ENCODE measurements at places on chromosomes 2 and 18.

DNA sequence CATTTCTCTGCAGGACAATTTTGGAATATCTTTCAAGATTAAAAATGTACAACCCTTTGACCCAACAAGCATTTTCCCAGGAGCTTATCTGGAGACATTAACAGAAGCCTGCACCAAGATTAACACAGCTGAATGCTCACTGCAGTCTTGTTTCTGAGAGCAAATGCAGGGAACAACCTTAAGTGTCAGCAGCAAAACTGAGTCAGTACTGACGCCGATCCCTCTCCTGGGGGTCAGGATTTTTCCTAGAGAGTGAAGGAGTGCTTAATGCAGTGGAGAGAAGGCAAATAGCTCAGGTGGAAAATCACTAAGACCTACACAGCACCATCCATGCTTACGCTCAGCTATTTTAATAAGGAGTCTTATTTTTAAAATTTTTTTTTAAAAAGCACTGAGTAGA lies 42.8 kb upstream of the SGPP2 start:
- DNase-seq, result no peak

DNA sequence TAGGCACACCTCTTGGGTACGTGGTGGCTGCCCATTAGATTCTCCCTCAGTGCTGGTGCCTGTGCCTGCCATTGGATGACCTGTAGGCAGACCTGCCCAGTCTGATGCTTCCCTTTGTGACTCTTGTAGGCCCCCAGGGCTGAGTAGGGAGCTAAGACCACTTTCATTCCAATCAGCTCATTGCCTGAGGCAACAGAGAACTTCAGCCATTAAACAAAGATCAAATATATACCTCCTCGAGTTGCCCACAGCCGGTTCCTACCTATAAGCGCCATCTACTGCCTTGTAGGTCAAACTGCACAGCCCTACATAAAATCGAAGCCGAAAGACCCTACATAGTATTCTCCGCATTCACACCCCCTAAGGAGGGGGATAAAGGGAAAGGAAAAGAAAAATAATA lies 184.6 kb downstream of the ETAA1 start:
- no peak for DNase-seq

DNA sequence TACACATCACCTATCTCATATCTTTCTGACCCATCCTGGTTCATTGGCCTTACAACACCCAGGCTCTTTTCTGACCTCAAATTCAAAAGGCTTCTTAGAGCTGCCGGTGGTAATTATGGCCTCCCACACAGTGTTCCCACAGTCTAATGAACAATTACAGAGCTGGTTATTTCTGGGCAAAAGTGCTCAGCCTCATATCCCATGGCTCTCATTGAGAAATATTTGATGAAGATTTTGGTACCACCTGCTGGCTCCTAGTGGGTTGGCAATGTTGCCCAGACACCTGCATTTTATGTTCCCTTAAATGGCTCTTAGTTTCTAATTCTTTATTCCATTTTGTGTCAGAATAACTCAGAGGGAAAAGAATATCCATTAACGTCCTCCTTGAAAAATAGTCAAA lies 20.1 kb upstream of the SCYGR2 start:
- DNase-seq, result no peak

DNA sequence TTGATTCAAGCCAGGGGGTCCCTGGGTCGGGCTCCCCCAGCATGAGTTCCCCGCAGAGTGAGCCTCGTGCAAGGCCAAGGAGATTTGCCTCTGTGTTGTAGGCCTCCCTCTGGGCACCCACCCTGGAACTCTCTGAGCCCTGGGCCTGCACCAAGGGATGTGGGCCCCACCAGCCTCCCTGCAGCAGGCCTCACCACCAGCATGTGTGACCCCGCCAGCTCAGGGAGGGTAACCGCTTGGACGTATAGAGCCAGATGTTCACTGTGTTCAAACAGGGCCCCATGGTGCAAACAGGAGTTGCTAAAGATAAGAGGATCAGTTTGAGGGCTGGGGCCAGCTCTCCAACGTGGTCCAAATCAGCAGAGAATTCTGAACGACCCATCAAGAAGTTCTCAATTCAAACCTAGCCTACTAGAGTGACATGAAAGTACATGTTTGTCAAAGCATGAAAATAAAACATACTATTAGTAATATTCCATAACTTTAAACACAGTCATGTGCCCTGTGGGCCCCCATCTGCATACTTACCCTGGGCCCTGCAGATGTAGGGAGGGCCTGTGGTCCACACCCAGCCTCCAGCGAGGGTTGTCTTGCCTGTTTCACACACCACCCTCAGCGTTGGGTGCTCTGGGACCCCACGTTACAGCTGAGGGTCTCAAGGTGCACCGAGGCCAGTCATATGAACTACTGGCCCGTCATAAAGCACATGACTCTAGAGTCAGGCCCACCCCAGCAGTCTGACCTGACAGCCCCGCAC lies 5.5 kb upstream of the TUBB6 start:
- no peak for DNase-seq

- peak; percentile 52 for DNase-seq
These were observed at the start of gene SESTD1 for GRCh38 chr2:179264368-179265081. SESTD1 (minus strand) TSS chr2:179264832; CDS start chr2:179191841, 72,991 bp downstream.

DNA sequence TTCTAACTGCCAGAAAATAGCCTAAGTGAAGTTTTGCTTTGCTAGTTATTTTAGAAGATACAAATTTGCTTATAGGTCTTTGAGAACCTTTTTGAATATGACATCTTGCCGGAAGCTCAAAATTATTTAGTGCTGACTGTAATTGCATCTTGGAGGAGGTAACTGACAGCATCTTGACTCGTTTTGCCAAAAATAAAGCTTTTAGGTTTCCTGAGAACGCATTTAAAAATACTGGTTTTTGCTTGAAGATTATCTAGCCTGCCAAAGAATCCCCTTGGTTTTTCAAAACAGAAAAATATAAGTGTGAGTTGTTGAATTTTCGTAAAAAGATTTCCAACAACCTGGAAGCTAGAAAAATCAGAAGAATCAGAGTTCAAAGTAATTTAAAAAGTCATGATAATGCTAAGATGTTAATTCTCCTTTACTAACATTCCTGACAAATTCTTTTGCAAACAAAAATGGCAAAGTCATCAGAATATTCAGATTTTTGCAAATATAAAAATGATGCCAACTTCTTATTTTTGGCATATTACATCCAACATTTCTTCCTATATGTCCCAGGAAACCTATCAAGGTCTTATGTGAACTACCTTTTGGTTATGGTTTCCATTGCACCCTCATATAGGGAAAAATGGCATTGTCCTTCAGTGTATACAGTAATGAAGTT lies 178.0 kb upstream of the SLC8A1 start:
- DNase-seq, result no peak

DNA sequence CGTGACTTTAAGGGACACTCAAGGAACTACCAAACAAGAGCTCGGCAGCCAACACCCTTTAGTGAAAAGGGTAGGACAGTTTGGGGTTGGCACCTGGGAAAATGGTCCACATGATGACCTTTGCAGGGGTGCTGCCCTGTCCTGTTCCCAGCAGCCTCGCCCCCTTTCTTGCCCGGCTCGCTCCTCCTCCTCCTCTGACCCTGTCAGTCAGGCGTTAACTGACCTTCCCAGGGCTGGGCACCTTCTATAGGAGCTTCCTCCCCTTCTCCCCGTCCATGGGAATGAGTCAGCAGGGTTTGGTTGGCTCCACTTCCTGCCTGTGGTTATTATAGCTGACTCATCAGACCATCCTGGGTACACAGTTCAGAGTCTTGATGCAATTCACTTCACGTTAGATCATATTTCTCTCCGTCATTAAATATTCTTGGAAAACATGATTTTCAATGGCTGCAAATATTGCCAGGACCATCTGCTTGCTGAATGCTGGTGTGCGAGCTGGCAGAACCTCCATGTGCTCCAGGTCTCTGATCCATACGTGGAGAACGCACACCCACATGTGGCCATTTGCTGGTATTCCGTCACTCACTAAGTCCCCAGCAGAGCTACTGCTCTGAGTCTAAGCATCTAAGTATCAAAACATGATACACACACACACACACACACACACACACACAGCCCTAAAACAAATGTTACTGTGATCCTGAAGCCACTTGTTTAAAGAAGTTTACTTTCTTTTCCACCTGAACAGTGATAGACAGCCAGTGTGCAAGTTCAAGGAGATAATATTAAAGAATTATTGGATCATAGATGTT lies 185.0 kb downstream of the ANAPC1 start:
- no peak for DNase-seq

DNA sequence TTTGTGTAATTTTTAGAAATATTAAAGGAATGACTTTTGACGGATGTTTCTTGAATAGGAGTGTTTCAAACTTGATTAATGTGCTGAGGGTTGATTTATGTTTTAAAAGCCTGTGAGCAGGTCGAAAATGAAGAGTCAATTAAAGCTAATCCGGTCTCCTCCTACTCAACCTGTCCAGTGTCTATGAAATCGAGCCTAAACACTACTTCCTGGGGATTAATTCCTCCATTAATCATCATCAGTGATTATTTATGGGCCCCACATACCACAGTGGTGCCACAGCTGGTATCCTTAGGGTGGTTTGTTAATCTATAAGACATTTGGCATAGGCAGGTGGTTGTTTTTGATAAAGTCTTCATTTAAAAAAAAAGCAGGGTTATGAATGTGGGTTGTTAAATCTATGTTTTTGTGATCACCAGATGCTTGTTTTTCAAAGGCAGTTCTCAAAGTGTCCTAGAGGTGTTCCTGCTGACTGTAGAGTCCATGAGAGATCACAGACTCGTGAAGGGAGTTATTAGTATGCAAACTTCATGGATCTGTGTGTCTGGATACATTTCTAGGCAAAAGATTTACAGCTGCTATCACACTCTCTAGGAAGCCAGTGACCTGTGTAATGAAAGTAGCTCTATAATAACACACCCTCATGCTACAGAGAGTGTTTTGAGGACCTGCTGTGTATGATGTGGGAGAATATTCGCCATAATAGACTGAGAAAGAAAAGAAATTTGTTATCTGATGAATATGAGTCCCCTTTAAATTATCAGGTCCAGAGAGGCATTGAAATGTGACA lies 308.6 kb downstream of the AKAIN1 start:
- no peak for DNase-seq

- no peak for DNase-seq
These were observed 24.6 kb downstream of the COX7A2L start for GRCh38 chr2:42336361-42336965.

GRCh38 chr18:37483221-37483971 lies 82.2 kb downstream of the CELF4 start:
- no peak for DNase-seq

DNA sequence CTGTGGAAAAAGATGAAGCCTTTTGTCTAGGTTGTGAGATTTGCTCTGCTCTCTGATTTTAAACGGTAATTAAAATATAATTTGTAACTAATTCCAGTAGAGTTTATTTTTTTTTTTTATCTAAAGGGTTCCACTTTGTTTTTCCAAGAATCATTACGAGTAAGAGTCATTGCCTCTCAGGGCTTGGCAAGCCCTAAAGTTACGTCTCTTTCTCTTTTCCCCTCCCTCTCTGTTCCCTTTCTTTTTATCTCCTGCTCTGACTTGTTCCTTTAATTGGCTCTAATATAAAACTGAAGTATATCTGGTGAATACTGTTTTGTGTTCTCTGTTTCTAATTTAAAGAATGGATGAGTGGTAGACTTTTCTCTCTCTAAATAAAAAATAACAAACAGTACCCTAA lies 75.8 kb downstream of the CALCRL start:
- no peak for DNase-seq

DNA sequence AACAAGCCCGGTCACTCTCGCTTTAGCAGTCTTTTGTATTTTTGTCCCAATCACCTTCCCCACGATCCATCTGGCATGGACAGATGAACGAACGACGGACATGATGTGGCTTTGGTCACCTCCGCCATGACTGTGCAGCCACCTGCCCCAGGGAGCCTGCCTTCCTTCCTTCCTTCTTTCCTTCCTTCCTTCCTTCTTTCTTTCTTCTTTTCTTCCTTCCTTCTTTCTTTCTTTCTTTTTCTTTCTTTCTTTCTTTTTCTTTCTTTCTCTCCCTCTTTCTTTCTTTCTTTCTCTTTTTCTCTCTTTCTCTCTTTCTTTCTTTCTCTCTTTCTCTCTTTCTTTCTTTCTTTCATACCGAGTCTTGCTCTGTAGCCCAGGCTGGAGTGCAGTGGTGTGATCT lies 39.0 kb downstream of the ATP8B1 start:
- DNase-seq, result no peak

DNA sequence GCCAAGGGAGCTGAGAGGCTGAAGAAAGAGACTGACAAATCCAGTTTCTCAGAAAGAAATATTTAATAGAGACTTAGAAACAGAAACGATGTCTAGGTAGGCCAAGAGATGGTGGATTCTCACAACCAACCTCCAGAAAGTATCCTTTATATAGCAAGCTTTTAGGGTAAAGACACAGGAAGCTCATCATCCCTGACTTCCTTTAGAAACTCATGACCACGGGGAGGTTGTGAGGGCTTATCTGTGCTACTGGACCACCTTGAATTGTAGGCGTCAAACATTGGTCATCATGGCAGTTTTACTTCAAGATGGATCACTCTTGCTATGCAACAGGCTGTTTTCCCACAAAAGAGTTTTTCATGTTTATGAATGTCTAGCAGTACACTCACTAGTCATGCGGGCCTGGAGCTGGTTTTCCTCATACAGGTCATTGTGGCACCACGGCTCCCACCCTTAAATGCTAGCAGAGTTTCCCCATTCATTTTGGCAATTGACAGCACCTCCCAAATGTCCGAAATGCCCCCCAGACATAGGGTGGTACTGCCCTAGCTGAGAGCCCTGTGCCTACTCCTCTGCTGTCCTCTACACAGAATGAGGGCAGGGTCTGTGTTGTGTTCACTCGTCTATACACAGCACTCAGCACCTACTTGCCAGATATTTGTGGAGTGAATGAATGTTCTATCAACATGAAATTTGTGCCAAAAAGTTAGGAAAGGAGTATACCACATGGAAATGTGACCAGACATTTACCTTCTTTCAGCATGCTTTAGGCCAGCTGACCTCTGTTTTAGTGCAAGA lies 89.0 kb downstream of the TMEM247 start:
- no peak for DNase-seq

- no peak for DNase-seq
These were observed 258.1 kb downstream of the GBX2 start for GRCh38 chr2:235910067-235910466.

DNA sequence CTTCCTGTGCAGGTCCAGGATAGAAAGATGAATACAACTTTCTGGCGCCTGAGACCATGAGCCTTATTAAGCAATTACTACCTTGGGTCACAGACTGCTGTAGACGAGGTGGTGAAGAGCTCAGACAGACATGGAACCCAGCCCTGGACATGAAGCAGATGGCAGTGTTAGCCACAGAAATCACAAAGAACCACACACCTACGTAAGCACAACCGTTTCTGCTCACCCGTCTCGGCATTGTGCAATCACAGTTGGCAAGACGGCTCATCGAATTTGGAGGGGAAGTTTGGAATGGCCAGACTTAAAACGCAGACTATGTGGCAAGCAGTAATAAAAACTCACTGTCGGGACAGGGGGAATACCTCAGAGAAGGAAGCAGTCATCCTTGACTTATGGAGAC lies 24.3 kb upstream of the ASPRV1 start:
- DNase-seq, result no peak

DNA sequence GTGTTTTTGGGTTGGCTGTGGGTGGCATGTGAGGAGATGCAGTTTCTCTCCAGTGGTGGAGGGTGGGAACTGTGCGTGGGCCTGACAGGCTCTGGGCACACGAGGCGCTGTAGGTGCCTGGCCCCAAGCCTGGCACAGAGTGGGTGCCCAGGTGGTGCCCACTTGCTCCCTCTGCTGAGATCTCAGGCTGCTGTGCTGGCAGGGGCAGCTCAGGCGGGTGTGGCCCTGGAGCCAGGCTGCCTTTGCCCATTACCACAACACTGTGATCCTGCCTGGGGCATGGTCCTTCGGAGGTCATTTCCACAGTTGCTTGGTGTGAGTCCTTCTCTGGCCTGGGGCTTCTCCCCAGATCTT lies 20.4 kb downstream of the TSHZ1 start:
- DNase-seq, result no peak

- no peak for DNase-seq
These were observed 641.9 kb downstream of the ZEB2 start for GRCh38 chr2:143877876-143878530.
